ENCODE measurements at places on chromosomes 16 and 17.

DNA sequence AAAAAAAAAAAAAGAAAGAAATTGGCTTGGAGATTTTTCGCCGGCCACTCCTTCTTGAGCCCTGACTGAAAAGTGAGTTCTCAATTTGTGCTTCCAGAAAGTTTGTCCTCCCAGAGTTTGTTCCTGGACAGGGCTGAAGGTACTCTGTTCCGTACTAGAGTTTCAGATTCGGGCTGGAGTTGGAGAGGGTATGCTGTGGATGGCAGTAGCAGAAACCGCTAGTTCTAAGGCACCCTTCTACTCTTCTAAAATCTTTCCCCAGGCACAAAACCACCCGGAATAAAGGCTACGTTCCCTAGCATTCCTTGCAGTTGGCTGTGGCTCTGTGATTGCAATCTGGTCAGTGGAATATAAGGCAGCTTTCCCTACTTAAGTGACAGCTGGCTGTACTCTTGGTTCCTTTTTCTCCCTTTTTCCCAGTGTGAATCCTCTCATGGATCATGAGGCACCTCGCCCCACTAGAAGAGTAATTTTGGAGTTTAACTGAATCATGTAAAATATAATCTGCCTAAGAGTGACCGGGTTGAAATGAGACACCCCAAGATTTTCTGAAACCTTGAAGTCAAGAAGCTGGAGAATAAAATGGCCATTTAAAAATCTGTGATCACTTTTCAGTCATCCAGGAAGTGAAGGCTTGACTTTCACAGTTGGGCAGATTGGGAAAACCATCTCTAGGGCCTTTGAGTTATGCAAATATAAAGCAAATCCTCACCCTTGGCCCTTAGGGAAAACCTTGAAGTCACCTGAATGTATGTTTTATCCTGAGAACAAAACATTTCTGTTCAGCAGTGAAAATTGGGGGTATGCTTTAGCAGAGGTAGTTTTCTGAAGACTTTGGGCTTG lies 901 bp upstream of the HEATR6 start:
- DNase-seq = no peak

GRCh38 chr17:11610999-11611566 lies 12.8 kb downstream of the DNAH9 start:
- DNase-seq = no peak

DNA sequence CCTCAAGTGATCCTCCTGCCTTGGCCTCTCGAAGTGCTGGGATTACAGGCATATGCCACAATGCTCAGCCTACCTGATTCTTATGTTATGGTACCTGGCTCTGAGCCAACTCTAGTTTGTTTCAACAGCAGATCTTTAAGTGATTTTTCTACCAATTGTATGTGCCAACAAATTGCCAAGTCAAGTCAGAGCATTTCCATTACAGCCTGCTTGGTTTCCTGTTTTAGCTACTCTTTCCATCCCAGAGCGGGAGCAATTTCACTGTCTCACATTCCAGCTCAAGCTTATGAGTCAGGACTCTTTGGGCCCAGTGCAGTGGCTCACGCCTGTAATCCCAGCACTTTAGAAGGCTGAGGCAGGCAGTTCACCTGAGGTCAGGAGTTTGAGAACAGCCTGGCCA lies 30.8 kb upstream of the RBBP6 start:
- no peak for DNase-seq

GRCh38 chr16:9323170-9323569 lies 231.7 kb downstream of the HAPSTR1 start:
- DNase-seq = no peak

- no peak for DNase-seq
Measured at GRCh38 chr17:3401786-3402185, 3.6 kb upstream of the OR1E1 start.

- no peak for DNase-seq
Measured at GRCh38 chr17:55575058-55575636, 63.9 kb upstream of the SMIM36 start.

DNA sequence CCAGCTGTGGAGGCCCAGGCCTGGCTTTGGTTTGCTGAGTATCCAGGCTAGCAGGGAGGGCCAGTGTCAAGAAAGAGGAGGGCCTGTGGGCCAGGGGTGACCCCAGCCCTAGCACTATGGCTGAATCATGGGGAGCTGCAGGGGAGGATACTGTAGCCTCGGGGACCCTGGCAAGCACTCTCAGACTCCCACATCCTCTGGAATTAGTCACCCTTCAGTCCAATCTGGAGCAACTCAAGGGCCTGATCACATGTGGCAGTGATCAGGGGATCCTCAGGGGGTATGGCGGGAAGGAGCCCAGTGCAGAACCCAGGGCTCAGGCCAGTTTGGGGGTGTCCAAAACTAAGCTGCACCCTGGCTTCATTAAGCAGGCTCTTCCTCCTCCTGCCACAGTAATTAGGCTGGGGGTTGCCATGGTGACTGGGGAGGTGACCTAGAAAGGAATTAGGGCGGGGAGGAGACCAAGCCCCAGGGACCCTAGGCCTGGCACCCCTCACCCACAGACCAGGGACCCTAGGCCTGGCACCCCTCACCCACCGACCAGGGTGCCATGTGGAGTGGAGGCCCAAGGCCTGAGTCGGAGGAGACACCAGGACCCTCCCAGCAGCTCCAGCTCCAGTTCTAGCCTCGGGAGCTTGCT lies 5.8 kb downstream of the NLGN2 start:
- no peak for DNase-seq

- DNase-seq = no peak
Measured at GRCh38 chr17:20307326-20307910, 159.9 kb downstream of the LGALS9B start.

DNA sequence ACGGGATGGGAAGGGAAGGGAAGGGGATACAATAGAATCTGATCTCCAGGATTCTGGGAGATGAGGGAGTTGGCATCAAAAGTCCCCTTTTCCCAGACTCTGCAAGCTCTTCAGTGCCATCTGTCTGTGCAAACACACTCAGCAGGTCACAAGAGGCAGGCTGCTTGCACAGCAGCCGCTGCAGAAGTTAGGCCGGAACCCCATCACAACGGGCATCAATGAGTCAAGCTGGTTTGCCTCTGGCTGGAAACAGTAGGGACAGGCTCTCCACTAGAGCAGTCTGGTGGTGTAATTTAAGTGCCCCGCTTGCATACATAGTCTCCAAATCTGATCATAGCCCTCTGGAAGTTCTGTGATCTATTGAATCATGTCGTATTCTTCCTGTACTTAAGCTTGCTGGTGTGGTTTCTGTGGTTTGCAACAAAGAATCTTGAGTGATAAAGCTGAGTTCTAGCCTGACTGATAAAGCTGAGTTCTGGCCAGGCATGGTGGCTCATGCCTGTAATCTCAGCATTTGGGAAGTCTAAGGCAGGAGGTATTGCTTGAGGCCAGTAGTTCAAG lies 33.7 kb upstream of the KDM8 start:
- no peak for DNase-seq

GRCh38 chr17:58591455-58591854 lies 77.0 kb upstream of the MTMR4 start:
- DNase-seq = no peak

DNA sequence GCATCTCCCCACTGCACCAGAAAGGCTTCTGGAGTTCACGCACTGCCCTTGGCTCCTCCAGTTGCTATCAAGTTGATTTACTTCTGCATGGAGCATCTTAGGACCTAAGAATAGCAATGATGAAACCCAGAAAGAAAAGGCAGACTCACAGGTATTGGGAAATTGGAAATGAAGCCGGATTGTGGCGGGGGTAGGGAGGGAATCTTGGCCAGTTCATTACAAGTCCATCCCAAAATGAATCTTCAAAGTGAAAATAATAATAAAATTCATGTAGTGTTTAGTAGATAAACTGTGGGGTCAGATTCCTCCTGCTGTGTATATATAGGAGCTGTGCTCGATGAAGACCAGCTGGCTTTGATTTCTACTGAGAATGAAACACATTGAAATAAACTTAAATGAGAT lies 33.7 kb downstream of the TEKT3 start:
- no peak for DNase-seq

- DNase-seq = no peak
Measured at GRCh38 chr17:76130473-76130872, 10.6 kb downstream of the FOXJ1 start.

- no peak for DNase-seq
Measured at GRCh38 chr17:32529604-32530003, 42.8 kb downstream of the CDK5R1 start.

DNA sequence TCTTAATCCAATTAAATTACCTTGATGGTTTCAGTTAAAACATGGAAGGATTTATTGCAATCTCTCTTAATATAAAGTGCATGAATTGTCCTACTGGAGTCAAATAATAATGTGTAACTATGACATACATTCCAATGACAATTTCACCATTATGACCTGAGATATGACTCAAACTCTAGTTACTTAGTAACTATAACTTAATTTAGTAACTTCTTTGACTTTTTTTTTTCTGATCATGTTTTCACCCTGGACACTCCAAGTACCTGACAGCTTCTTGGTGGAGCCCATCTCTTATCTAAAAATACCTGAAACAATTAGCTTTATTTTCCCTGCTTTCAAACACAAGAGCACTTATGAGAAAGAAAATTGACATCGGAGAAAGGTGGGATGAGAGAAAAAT lies 123.7 kb downstream of the STX8 start:
- DNase-seq = no peak

DNA sequence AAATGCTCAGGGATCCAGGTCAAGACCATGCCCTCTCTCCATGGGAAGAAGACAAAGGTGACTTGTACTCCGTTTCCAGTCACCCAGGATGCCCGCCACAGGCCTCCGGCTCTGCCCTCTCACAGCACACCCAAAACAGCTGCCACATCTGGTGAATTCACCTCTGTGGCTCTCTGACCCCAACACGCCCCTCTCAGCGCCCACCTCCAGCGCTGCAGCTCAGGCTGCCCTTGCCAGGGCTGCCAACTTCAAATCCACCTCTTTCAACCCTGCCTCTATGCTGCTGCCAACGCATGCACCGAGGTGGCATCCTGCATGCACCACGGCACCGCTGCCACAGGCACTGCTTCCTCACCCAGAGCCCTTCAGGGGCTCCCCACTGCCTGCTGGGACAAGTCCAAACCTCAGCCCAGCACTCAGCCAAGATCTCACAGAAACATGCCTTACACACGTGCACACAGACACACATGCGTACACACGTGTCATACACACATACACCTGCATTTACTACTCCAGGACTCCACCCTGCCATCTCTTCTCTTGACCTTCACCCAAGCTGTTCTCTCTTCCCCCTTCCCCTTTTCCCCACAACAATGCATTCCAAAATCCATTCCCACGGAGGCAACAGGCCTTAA lies 7.5 kb downstream of the HID1 start:
- no peak for DNase-seq

GRCh38 chr17:44384281-44384822 lies 5.1 kb downstream of the ITGA2B start:
- no peak for DNase-seq

GRCh38 chr16:54107583-54108202 lies 178.9 kb downstream of the IRX3 start:
- DNase-seq = no peak

GRCh38 chr17:1190751-1191331 lies 11.1 kb upstream of the ABR start:
- DNase-seq = no peak

- DNase-seq = no peak
Measured at GRCh38 chr17:37661400-37662014, 18.3 kb upstream of the DDX52 start.

DNA sequence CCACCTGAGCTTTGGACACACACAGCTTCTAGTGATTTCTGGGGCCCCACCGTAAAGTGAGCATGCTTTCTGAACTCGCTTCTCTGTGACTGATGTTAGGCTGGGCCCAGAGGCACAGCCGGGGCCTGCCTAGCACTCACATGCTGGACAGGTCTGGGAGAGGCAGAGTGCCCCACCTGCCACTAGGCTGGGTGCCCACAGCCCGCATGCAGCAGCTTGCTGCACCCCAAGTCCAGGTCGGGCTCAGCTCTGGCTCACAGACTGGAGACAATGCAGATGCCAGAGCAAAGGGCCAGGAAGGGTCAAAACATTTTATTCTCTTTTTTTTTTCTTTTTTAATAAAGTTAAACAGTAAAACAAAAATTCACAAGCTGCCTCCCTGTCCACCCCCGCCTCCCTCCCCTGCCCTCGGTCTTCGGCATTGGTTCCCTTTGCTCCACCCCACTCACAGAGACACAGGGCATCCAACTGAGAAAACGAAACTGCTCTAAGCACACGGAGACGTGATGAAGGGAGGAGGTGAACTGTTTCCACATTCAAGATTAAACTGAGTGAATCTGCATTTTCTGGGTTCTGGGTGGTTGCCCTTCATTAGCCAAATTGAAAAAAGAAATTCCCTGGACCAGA lies 9.7 kb downstream of the CNP start:
- no peak for DNase-seq

- no peak for DNase-seq
Measured at GRCh38 chr17:61261001-61261637, 138.5 kb upstream of the TBX2 start.

DNA sequence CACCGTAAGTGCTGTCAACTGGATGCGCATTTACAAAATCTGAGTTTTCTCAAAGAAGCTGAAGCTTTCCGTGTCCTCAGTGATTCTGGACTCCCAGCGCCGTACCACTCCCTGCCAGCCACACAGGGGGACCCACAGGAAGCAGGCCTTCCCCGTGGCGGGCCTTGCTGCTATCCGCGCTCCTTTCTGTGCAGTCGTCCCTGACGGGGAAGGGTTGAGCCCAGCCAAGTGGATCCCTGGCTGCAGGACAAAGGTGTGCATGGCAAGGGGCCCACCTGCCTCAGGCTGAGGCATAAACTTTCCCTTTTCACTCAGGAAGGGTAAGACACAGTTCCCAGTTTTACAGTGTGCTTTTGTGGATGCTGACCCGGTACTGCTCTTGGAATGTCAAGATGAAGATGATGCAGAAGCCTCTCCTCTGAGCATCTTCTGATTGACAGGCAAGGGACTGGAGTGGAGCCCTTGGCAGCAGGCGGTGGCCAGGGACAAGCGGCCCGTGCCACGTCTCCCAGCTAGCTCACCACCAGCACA lies 93.0 kb downstream of the ANKRD11 start:
- no peak for DNase-seq

DNA sequence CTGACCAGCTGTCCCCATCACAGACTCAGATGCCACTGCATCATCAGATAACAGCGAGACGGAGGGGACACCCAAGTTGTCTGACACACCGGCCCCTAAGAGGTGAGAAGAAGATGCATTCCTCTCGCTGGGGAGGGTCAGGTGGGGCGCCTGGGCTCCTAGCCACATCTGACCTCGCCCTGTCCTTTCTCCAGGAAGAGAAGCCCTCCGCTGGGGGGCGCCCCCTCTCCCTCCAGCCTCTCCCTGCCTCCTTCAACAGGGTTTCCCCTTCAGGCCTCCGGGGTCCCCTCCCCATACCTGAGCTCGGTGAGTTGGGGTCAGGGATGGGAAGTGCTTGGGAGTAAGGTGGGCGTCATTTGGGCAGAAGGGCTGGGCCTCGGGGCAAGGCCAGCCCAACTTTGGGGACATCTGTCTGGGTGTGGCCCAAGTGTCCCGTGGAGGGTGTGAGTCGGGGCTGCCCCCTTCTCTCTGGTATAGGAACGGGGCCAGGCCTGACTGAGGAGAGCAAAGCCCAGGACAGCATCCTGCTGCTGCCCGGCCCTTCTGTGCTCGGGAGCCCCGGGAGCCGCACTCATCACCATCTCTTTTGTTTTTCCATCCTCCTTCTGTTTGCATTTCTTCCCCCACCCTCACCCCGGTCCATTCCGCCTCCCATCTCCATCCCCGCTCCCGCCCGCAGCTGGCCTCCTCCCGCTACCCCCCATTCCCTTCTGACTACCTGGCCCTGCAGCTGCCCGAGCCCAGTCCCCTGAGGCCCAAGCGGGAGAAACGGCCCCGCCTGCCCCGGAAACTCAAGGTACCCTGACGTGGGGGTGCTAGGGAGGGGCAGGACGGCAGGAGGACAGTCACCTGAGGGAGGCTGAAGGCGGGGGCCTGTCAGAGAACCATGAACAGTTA lies 4.9 kb downstream of the INO80E start:
- DNase-seq = no peak
